ENCODE measurements at places on chromosomes 3 and 15.
A peak's percentile ranks its signal among the peaks of the same experiment; 100 is the strongest.

GRCh38 chr3:131402391-131403039 lies 20.9 kb downstream of the NUDT16 start:
- DNase-seq, result no peak

DNA sequence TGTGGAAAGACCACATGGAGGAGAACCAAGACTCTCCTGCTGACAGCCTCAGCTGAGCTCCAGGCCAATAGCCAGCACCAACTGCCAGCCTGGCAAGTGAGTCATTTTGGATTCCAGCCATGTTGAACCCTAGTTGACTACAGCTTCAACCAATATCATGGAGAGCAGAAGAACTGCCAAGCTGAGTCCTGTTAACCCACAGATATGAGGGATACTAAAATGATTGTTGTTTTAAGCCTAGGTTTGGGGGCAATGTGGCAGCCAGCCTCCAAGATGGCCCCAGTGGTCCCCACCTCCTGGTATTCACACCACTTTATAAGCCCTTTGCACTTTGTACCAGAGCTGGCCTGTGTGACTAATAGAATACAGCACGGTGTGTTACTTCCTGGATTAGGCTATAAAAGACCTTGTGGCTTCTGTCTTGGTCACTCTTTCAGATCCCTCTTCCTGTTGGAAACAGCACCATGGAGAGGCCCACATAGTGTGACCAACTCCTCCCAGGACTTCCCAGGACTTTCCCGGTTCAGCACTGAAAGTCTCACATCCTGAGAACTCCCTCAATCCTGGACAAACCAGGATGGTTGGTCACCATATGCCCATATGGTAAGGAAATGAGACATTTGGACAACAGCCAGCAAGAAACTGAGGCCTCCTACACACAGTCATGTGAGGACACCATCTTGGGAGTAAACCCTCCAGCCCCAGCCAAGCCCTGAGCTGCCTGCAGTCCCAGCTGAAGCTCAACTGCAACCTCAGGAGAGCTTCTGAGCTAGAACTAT lies 32.4 kb upstream of the CDV3 start:
- DNase-seq, result peak; percentile 18

DNA sequence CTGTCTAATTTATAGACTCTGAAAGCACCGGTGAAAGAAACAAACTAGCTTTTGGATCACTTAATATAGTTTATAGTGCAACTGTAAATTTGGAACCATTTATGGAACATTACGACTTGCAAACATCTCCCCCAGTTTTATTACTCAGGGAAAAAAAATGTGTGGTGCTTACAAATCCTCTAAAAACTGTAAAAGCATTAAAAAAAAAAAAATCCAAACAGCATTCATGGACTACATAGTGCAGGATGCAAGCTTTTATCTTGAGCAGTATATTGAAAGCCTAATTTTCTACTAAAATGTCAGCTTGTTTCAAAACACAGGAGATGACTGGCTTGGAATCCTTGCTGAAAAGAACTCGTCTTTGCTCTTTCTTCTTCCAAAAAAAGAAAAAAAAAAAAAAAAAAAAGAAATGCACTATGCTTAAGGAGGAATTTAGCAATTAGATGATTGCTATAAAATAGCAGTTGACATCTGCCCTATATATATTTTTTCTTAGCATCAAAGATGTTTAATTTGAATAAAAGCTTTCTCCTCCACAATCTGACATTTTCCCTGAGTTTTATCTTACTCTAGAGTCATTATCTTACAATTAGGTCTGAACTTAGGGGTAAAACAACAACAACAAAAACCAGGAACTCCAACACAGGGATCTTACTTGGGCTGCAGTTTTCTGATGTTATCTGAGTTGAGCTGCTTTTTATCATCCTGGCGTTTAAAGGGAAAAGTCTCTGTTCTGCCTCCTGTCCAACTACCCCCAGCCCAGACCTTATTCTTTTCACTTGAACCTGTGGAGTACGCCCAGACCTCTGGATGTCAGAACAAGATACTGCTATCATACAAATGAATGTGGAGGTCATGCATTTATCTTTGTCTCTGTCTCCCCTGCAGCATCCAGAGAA lies 62.6 kb upstream of the PDZRN3 start:
- no peak for DNase-seq

- DNase-seq, result peak; percentile 4
Measured at GRCh38 chr15:23648920-23649515, 1.4 kb upstream of the MAGEL2 start.

- no peak for DNase-seq
Measured at GRCh38 chr3:149902498-149903139, 68.1 kb downstream of the PFN2 start.

DNA sequence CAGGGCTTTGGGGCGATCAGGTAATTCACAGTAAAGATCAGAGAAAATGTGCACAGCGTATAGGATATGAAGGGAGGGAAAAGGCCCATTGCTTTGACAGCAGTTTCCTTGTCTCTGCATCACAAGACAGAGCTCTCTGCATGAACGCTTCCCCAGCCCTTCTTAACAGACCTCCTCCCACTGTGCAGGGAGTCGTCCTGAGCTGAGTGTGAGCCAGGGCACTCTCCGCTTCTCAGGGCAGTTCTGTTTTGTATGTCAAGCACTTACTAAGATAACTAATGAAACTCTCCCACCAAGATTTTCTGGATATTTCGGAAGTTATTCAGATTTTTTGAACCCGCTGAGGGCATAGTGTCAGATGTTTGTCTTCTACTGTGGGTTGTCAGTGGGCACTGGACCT lies 105.8 kb upstream of the C15orf61 start:
- no peak for DNase-seq

DNA sequence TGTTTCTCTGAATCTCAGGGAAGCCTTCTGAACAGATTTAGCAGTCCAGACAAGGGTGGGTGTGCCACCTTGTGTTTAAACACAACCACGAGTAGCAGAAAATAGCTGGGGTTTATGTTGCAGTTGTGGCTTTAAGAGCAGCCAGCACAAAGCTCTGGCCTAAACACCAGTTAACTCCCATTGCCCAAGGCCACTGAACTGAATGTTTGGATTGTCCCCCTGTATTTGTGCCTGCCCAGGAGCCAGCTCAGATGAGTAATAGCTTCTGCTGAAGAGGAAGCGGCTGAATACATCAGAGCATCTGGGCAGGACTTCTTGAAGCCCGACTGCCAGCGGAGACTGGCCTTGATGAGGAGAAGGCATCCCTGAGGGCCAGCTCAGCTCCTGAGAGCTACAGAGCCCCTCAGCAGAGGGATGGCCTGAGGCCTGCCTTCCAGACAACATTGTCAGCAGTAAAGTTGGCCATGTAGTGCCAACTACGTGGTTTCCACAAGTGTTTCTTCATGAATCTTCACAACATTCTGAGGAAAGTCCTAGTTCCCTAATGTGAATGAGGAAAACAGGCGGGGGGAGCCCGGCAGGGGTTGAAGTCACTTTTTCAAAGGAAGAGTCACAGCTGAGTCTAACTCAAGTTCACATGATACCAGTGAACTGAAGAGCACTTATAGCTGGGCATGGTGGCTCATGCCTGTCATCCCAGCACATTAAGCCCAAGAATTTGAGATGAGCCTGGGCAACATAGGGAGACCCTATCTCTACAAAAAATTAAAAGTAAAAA lies 65.8 kb upstream of the ZBTB38 start:
- peak; percentile 66 for DNase-seq

GRCh38 chr3:106004826-106005225 lies 136.0 kb upstream of the CBLB start:
- DNase-seq, result no peak

GRCh38 chr3:16229681-16230080 lies 35.1 kb downstream of the DPH3 start:
- DNase-seq, result no peak

- no peak for DNase-seq
Measured at GRCh38 chr3:185992831-185993374, 55.1 kb upstream of the TRA2B start.

GRCh38 chr3:142960322-142960850 lies 3.1 kb downstream of the PAQR9 start:
- DNase-seq, result no peak

GRCh38 chr15:58698887-58699641 lies 50.4 kb downstream of the ADAM10 start:
- no peak for DNase-seq

DNA sequence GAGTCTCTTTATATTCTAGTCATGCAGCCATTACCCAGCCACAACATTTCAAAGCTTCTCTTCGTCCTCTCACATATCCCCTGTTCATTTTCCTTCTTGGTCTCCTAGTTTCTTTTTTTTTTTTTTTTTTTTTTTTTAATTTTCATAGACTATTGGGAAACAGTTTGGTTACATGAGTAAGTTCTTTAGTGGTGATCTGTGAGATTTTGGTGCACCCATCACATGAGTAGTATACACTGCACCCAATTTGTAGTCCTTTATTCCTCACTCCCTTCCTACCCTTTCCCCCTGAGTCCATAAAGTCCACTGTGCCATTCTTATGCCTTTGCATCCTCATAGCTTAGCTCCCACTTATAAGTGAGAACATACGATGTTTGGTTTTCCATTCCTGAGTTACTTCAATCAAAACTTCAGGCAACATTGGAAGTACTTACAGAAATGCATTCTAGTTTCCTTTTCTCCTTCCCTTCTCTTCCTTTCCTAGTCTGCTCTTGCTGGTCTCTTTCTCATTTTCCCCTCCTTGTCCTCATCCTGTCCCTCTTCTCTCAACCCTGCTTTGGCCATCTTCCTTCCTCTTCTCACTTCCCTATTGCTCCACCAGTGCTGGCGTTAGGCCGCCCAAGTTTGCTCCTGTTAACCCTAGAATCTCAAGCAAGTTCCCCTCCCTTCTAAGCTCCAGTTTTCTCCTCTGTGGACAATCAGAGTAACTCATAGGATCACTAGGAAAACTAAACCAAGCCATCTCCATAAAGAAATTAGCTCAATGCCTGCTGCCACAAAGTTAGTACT lies 4.8 kb downstream of the ATP8B4 start:
- no peak for DNase-seq

GRCh38 chr3:29226706-29227105 lies 54.2 kb upstream of the RBMS3 start:
- DNase-seq, result no peak

Measured in A549 (cell line).